ENCODE measurements at places on chromosomes 6 and 20. TPM values are rescaled to one million over a fixed set of nuclear protein-coding genes. Genes with fewer than 3 reads are reported as not detected.

TOMM6 gene
- total RNA-seq: 159 TPM

GRCh38 chr20:20970841-20971240, 135.3 kb downstream of the LINC00237 start:
- no peak overlapping the region for H3K27ac ChIP-seq
- no peaks in the 10 kb centered on the region for H3K36me3 ChIP-seq
- H3K4me1 ChIP-seq: no peaks in the 10 kb centered on the region
- DNase-seq: no peak
- no peaks in the 10 kb centered on the region for H3K27me3 ChIP-seq

GRCh38 chr6:83055366-83055964, 10.2 kb downstream of the UBE3D start:
- no peak overlapping the region for H3K27ac ChIP-seq
- no peak for DNase-seq
- no peaks in the 10 kb centered on the region for H3K36me3 ChIP-seq
- H3K27me3 ChIP-seq: no peaks in the 10 kb centered on the region
- H3K4me1 ChIP-seq: no peaks in the 10 kb centered on the region

DNA sequence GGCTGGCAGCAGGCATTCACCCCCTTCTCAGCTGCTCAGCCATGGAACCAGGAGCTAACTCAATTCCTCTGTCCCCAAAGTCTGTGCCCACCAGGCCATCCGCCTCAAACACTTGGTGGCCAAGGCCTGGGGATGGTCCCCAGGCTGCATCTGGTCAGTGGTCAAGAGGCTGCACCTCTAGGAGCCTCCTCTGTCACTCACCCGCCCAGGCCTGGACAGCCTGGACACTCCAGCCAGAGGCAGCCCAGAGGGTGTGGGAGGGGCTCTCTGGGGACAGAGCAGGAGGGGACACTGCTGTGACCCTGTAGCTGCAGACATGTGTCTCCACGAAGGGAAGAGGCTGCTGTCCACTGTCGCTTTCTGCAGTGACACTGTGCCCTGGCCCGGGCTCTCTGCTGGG, 416.6 kb upstream of the SULF2 start:
- H3K27ac ChIP-seq: no peak overlapping the region
- no peak for DNase-seq
- H3K36me3 ChIP-seq: no peaks in the 10 kb centered on the region
- H3K27me3 ChIP-seq: peaks cover 11% of the 10 kb centered on the region
- peaks cover 4% of the 10 kb centered on the region for H3K4me1 ChIP-seq

GRCh38 chr20:41369673-41370072, 3.1 kb upstream of the EMILIN3 start:
- no peak for DNase-seq
- no peaks in the 10 kb centered on the region for H3K36me3 ChIP-seq
- H3K4me3 ChIP-seq: no peak overlapping the region

GRCh38 chr6:128139519-128139918, 238.7 kb upstream of the THEMIS start:
- no peaks in the 10 kb centered on the region for H3K36me3 ChIP-seq
- peak; percentile 63 for DNase-seq
- no peaks in the 10 kb centered on the region for H3K27me3 ChIP-seq
- H3K27ac ChIP-seq: no peak overlapping the region
- H3K4me3 ChIP-seq: no peak overlapping the region
- H3K4me1 ChIP-seq: no peaks in the 10 kb centered on the region

DNA sequence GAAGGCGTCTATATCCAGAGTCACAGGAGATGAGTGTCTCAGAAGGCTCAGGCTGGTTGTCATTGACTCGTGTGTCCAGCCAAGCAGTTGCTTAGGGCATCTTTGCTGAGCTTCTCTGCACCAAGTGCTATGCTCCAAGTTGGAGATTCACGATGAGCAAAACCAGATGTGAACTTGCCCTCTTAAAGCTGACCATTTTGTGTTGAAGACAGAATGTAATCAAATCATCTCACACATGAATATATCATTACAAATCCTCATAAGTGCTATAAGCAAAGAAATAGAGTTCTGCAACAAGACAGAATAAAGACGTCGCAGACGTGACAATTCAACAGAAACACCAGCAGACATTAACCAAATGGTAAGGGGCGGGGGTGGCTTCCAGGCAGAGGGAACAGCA, 103.9 kb downstream of the ALDH8A1 start:
- DNase-seq: no peak
- no peak overlapping the region for H3K4me3 ChIP-seq
- H3K27ac ChIP-seq: no peak overlapping the region
- no peaks in the 10 kb centered on the region for H3K4me1 ChIP-seq

DNA sequence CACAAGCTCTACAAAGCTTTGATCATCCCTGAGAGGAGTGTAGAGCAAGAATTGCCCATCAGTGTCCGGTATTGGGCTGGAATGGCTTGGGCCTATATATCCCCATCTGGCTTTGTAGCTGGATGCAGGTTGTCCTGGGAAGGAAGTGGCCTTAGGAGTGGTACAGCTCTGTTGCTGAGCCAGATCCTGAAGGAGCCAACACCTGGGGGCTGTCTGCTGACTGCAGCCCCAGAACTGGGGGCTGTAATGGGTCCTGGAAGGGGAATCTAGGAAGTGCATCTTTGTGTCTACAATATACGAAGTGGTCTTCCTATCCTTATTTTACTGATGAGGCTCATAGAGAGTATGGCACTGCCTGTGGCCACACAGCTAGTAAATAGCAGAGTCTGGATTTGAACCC, 145.9 kb downstream of the CDC5L start:
- H3K36me3 ChIP-seq: no peaks in the 10 kb centered on the region
- no peak overlapping the region for H3K4me3 ChIP-seq
- DNase-seq: no peak
- no peak overlapping the region for H3K27ac ChIP-seq

GRCh38 chr6:163888030-163888819, 473.7 kb downstream of the QKI start:
- no peak overlapping the region for H3K27ac ChIP-seq
- no peaks in the 10 kb centered on the region for H3K36me3 ChIP-seq
- DNase-seq: no peak
- no peak overlapping the region for H3K4me3 ChIP-seq
- H3K27me3 ChIP-seq: no peaks in the 10 kb centered on the region
- no peaks in the 10 kb centered on the region for H3K4me1 ChIP-seq

GRCh38 chr20:48606841-48607543, 220.8 kb downstream of the PREX1 start:
- H3K27me3 ChIP-seq: peaks cover 15% of the 10 kb centered on the region
- no peaks in the 10 kb centered on the region for H3K4me1 ChIP-seq
- no peaks in the 10 kb centered on the region for H3K36me3 ChIP-seq
- H3K27ac ChIP-seq: no peak overlapping the region
- no peak overlapping the region for H3K4me3 ChIP-seq

- H3K4me3 ChIP-seq: no peak overlapping the region
- H3K27me3 ChIP-seq: no peaks in the 10 kb centered on the region
- DNase-seq: peak; percentile 60
- no peak overlapping the region for H3K27ac ChIP-seq
Observed at GRCh38 chr6:1949538-1949937, 295.9 kb downstream of the GMDS start.

- no peak overlapping the region for H3K27ac ChIP-seq
- no peaks in the 10 kb centered on the region for H3K27me3 ChIP-seq
- no peak for DNase-seq
- H3K36me3 ChIP-seq: no peaks in the 10 kb centered on the region
- H3K4me3 ChIP-seq: no peak overlapping the region
Observed at GRCh38 chr6:91407706-91408105, 820.8 kb upstream of the MAP3K7 start.
